ENCODE measurements at places on chromosomes 16 and 17.

- DNase-seq, result no peak
These were observed 31.5 kb downstream of the CDK5RAP3 start for GRCh38 chr17:48002266-48002915.

DNA sequence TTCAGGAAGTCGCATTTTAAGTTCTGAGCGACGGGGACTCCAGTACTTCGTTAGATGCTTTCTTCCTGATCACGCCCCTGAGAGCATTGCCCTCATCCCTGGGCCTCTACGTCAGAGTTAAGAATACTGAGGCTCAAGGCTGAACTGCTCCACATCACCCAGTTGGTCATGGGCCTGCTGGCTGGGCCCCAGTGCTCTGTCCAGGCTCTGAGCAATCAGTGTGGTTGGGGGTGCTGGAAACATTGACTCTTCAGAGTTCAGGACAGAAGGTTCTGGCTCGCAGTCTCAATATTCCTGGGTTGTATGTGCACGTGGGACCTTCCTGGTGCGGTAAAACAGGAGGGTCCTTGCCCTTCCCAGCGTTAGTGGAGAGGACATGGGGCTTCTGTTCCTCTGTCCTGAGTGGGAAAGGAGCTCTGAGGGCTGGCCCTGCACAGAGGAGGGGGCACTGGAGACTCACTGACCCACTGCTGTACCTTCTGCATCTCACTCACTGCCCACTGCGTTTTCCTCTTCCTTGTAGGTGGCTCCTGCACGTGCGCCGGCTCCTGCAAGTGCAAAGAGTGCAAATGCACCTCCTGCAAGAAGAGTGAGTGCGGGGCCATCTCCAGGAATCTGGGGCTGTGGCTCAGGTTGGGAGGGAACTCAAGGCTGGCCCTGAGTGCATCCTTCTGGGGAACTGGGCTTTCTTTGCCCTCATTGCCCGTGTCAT is 518 bp downstream of the MT1E start:
- DNase-seq, result no peak

DNA sequence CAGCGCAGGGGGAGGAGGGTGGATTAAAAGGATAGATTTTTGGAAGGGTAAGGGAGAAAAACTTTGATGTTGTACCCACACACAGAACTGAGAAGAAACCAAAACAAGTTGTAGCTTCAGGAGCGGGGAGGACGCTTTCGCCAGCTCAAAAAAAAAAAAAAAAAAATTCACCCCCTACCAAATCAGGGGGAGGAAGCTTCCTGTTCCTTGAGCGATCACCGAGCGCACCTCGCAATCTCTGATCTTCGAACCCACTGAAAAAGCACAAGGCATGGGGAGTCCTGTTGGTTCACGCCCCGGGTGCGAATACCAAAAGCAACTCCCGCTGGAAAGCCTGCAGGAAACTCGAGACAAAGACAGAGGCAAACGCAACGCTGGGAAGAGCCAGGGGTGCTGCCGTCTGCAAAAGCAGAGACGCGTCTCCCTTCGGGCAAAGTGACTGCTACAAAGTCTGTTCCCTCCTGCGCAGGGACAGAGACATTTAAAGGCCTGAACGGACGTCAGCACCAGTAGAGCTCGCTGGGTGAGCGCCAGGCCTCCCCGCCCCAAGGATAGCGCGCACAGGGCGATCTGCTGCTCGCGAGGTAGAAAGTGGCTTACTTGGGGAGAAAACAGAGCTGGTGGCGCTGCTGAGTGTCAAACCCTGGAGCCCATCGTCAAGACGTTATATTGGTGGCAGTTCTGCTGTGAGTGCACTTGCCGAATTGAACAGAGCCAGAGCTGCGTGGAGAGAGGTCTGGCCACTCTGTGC is 190.4 kb downstream of the USP22 start:
- DNase-seq, result no peak

- DNase-seq, result no peak
These were observed at the start of gene BCO1 for GRCh38 chr16:81238296-81239011. Gene BCO1 (plus strand): TSS chr16:81238689. CDS start chr16:81238909, 220 bp downstream.

- no peak for DNase-seq
These were observed 30.1 kb downstream of the CIITA start for GRCh38 chr16:10906914-10907756.

GRCh38 chr16:50323335-50324011 is 45.3 kb downstream of the BRD7 start:
- DNase-seq, result no peak

DNA sequence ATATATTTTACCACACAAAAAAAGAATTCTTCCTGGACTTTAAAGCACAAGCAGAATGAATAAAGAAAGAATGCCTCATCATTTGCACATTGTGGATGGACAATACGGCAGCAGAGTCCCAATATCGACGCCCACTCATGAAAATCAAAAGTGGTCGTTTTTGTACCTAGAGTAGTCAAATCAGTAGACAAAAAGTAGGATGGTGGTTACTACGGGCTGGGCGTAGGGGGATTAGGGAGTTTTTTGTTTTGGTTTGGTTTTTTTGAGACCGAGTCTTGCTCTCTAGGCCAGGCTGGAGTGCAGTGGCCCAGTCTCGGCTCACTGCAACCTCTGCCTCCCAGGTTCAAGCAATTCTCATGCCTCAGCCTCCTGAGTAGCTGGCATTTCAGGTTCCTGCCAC is 8.6 kb upstream of the CENPV start:
- no peak for DNase-seq

- DNase-seq, result no peak
These were observed 25.1 kb upstream of the CCNF start for GRCh38 chr16:2404099-2404498.

- no peak for DNase-seq
These were observed 50.2 kb downstream of the SMG6 start for GRCh38 chr17:2253362-2253761.

- DNase-seq, result no peak
These were observed at the start of gene TNK1 for GRCh38 chr17:7380855-7381683. Gene TNK1 (plus strand): TSS chr17:7381089. CDS start chr17:7382927, 1,838 bp downstream.

GRCh38 chr17:19003543-19004420 is 782 bp downstream of the FAM83G start:
- DNase-seq, result no peak

- no peak for DNase-seq
These were observed 399.2 kb downstream of the CNTNAP4 start for GRCh38 chr16:76676356-76676755.

GRCh38 chr17:28978356-28978964 is 27.1 kb upstream of the PHF12 start:
- no peak for DNase-seq

GRCh38 chr16:7137560-7138330 is 194.9 kb upstream of the RBFOX1 start:
- no peak for DNase-seq

DNA sequence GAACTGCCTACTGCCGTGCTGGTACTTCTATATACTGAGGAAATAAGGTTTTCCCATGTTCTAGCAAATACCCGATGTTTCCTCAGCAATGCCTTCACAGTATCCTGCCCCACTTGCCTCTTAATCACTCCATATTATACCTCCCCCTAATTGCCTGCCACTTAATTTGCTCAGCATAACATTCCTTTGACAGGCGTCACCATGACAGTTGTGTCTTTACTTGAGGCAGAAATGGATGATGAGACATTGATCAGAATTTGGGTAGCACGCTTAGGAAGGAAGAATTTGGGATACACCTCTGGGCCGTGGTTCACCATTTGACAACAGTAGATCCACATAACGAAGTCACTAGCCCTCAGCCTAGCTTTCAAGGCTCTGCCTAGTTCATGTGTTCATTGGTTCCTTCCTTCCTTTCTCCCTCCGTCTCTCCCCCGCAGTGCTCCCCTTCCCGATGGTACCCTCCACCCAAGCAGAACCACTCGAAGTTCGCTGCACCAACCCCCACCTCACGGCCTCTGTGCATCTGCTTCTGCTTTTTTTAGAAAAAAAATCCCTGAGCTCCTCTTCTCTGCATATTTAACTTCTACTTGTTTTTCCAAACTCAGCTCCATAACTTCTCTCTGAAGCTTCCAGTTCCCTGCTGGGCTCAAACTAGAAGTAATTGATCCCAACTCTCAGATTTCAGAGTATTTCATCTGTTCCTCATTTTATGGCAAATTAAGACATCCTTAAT is 19.4 kb downstream of the IQCK start:
- no peak for DNase-seq

DNA sequence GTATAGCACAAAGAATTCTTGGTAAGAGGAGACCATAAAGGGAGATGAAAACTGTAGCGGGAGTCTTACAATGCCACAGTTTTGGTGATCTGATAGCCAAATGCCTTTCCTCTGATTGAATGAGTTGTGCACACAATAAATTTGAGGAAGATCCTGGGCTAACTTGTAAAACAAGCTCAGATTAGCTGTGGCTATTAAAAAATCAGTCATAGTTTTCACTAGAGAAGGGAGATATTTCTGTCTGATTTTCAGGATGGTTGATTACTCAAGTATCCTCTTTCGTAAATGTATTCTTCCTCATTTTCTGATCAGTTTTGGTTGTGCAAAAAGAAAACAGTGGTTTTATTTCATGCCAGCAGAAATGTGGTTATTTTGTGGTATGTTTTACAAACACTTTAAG is 9.1 kb upstream of the METTL9 start:
- DNase-seq, result no peak
